ENCODE measurements at places on chromosomes 12 and 14.

DNA sequence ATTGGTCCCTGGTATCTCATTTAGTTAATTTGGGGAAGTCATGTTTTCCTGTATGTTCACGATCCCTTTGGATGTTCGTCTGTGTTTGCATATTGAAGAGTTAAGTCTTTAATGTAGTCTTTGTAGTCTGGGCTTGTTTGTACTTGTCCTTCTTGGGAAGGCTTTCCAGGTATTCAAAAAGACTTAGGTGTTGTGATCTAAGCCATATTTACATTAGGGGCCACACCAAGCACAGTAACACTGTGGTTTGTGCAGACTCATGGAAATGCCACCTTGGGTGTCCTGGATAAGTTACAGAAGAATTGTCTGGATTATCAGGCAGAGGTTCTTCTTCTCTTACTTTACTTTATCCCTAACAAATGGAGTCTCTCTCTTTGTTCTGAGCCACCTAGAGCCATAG, 380.3 kb downstream of the CCER1 start:
- no peak for DNase-seq

DNA sequence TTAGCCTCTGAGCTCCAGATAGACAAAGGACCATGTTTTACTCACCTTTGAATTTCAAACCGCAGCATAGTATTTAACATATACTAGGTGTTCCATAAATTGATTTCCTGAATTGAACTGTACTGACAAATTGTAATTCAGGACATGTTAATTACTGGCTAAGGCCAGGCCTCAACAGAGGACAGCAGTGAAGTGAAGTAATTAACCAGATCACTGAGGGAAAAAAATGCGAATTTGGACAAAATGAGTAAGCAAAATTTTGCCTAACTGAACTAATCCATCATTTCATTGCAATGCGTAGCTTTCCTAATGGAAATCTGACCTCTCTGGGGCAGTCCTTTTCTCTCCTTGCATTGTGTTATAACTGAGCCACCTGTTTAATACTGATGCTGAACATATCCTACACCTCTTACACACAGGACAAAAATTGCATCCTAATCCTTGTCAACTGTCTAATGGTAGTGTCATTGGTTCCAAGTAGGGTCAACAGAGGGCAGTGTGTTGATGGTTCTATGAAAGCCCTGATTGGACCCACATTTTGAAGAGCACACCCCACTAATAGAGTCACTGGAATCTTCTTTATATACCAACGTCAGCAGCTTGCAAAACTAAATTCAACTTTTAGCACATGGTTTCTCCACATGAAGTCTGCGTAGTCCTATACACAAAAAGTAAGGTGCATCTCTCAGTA, 148.4 kb downstream of the SLC25A21 start:
- no peak for DNase-seq

GRCh38 chr14:100855256-100855930, 29.5 kb downstream of the MEG3 start:
- no peak for DNase-seq

DNA sequence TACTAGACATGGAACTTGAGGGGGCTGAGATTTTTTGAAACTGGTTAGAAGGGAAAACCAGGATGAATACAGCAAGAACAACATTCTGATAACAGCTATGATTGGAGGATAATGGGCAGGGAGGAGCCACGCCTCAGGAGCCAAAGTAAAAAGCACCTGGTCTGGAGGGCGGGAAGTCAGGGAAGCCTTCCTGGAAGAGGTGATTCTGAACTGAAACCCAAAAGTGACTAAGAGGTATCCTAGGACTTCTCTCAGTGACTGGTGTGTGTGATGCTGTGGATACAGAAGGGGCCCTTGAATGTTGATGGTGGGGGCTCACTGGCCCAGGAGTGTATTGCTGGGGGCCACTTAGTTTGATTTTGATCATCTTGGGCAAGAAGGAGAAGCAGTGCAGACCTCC, 18.8 kb upstream of the GPR68 start:
- no peak for DNase-seq

DNA sequence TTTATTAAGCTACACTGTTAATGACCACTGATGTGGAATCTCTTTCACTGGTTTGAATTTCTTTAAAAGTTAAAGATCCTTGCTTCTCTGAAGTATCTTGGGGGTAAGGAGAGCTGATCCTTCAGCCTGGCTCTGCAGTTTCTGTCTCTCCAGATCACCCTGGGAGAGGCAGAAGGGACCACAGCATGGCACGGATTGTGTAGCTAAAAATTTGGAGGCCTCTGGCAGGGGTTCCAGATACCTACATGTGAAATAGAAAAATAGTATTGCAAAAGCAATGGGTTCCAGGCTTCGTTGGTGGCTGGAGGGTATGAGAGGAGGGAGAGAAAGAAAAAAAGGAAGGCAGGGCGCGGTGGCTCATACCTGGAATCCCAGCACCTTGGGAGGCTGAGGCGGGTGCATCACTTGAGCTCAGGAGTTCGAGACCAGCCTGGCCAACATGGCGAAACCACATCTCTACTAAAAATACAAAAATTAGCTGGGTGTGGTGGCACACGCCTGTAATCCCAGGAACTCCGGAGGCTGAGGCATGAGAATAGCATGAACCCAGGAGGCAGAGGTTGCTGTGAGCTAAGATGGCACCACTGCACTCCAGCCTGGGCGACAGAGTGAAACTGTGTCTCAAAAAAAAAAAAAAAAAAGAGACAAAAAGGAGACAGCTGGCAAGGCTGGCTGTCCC, 3.4 kb downstream of the CHST11 start:
- no peak for DNase-seq

- DNase-seq: no peak
These were observed 38.6 kb downstream of the BTG1 start for GRCh38 chr12:92107094-92107493.

DNA sequence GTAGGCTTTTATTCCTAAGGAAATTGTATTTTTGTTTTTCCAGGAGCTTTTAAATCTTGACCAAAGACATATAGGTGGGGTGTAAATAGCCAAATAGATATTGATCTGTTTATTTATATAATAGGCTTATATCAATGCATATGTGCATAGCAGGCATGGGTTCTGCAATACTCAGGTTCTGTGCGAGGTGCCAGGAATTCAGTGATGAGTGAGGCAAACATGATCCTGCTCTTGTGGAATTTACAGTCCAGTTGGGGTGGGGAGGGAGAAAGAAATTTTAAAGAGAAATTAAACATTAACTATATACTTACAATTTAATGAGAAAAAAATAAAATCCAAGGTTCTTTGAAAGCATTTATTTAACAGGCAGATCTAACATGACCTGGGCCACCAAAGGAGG, 160.3 kb upstream of the HIF1A start:
- no peak for DNase-seq

GRCh38 chr14:56027916-56028712, 90.1 kb upstream of the PELI2 start:
- DNase-seq: no peak

- no peak for DNase-seq
These were observed 7.6 kb downstream of the CEP170B start for GRCh38 chr14:104872469-104873341.

GRCh38 chr14:34277191-34277590, 184.8 kb downstream of the SPTSSA start:
- no peak for DNase-seq

DNA sequence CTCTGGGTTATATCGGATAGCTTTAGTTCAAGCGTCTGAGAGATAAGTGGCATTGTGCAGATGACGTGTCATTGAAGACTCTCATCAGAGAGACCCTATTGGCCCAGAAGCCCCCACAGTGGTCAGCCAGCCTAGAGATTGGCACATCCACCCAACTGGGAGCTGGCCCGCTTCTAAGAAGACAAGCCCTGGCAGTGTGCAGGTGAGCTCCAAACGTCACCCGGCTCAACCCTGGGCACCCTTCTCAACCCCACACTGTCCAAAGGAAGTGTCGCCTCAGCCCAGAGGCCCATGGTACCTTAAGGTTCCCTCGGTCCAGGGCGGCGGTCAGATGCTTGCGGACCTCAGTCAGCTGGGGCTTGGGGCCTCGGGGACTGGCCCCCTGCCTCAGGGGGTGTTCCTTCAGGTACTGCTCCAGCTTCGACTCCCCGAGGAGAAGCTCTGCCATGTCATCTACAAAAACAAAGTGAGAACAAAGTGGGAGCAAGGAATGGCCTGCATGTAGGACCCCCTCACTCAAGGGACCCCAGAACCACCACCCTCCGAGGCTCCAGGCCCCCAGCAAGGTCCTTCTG, 30.3 kb downstream of the TTC7B start:
- DNase-seq: peak; percentile 61

GRCh38 chr14:76698631-76699030, 62.6 kb upstream of the VASH1 start:
- peak; percentile 32 for DNase-seq

DNA sequence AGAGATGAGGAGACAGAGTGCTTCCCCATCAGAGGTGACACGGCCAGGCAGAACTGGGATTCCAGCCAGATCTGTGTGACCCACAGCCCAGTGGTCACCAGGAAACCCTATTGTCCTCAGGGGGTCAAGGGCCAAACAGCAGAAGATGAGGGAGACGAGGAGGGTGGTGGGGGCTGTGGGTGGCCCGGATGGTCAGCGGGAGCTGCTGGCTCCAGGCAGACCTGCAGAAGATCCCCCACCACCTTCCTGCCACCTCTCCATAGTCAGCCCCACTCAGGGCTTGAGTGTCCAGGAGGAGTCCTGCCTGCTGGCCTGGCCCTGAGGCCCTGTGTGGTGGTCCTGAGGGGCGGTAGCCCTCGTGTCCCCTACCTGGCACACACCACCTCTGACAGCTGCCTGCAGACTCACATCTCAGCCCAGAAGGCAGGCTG, 136.8 kb downstream of the CALM1 start:
- DNase-seq: no peak

GRCh38 chr12:92556141-92556540, 146.6 kb upstream of the PLEKHG7 start:
- no peak for DNase-seq

- DNase-seq: no peak
These were observed 11.7 kb upstream of the RAB21 start for GRCh38 chr12:71742998-71743397.

DNA sequence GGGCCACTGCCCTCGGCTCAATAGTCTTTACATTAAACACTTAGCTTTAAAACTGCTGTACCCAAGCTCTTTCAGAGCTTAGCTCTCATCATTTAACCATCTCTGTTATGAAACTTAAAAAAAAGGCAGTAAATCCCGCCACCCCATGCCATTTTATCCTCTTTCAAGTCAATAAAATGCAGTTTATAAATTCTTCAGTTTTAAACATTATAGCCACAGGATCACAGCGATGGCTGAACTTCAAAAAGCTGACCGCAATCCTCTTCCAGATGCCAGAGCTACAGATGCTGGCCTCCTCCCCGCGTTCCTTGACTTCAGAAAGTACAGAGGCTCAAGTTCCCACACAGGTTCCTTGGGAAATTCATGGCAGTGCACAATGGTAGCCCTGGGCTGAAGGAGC, 4.2 kb downstream of the OR10G3 start:
- DNase-seq: no peak

- DNase-seq: no peak
These were observed 411.0 kb upstream of the OR4E1 start for GRCh38 chr14:22084393-22085281.

- no peak for DNase-seq
These were observed 14.5 kb upstream of the PWP1 start for GRCh38 chr12:107670999-107671643.

GRCh38 chr14:50063876-50064420, 52.4 kb downstream of the VCPKMT start:
- no peak for DNase-seq

- no peak for DNase-seq
These were observed 15.2 kb downstream of the NAA30 start for GRCh38 chr14:57405562-57405961.

DNA sequence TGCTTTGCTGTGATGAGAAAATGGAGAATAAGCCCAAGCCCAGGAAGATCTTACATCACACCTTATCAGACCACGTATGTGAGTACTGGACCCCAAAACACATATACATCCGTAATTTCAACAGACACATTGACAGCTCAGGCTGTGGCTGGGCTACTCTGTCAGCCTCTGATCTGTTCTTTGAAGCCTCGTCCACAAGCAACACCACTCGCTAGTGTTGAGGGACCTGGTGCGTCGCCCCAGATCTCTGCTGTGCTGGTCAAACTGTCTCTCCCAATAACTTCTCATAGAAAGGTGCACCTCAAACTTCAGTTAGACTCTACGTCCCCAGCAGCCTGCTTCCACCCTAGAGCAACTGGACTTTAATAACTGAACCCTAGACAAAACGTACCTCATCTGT, 10.6 kb upstream of the SFSWAP start:
- peak; percentile 28 for DNase-seq

- no peak for DNase-seq
These were observed 121.5 kb downstream of the SLC15A5 start for GRCh38 chr12:16155938-16156337.

DNA sequence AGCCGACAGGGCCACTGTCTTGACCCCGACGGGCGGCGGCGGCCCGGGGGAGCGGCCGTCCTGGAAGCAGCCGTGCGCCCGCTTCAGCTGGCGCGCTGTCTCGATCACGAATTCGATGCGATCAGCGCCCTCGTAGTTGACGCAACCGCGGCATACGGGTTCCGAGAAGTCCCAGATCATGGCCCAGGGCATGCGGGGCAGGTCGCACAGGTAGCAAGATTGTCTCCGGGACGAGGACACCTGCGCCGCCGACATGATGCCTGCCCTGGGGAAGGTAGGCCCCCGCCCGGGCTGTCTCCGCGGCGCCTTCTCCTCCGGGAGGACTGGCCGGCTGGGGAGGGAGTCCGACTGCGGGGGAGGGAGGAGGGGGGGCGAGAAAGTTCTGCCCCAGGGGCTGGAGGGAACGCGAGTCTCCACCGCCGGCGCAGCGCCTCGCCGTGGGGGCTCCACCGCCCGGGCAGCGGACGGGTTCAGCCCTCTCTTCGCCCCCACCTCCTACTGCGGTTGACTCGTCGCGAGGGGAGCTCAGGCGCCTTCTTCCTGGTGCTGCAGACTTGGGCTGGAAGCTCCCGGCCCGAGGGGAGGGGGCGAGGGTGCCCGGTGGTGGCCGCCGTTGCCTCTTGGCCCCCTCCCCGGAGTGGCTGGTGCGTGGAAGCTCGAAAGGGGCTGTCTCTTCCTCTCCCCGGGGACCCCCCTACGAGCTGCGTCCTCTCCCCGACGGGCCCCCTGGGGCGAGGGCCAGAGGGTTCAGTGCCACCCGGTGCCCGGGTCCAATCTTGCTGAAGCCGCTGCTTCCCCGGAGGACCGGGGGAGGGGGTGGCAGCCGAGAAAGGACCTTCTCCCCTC, 747 bp downstream of the IRF2BPL start:
- no peak for DNase-seq

- DNase-seq: no peak
These were observed 375.7 kb downstream of the NELL2 start for GRCh38 chr12:44500423-44500822.

GRCh38 chr14:53951627-53952303, 4.9 kb downstream of the BMP4 start:
- DNase-seq: no peak

GRCh38 chr14:30903285-30904124, 29.1 kb downstream of the COCH start:
- DNase-seq: no peak

All from vagina (tissue), 2 donors.